ENCODE measurements at places on chromosomes 16 and 17. TPM values are rescaled to one million over a fixed set of nuclear protein-coding genes. Genes with fewer than 3 reads are reported as not detected.
A peak's percentile ranks its signal among the peaks of the same experiment; 100 is the strongest.

DNA sequence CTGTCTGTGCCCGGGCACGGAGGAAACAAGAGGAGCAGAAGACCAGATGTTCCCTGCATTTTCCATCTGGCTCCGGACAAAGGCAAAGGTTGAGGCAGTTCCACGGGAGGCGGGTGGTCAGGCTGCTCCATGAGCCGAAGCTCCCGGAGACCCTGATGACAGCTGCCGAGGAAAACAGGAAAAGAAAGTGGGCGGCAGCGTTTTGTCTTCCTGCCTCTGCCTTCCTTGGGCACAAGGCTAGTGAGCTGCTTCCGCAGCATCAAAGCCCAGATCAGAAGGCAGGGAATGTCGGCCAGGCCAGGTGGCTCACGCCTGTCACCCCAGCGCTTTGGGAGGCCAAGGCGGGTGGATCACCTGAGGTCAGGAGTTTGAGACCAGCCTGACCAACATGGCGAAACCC is 16.2 kb downstream of the SLC43A2 start:
- H3K4me3 ChIP-seq, result no peak overlapping the region
- no peak overlapping the region for H3K27ac ChIP-seq
- H3K27me3 ChIP-seq, result no peaks in the 10 kb centered on the region
- H3K4me1 ChIP-seq, result peaks cover 11% of the 10 kb centered on the region
- H3K36me3 ChIP-seq, result no peaks in the 10 kb centered on the region
- DNase-seq, result no peak

GRCh38 chr16:90012991-90013745 is 6.1 kb downstream of the DBNDD1 start:
- H3K27ac ChIP-seq, result no peak overlapping the region
- peaks cover 10% of the 10 kb centered on the region for H3K4me1 ChIP-seq
- H3K36me3 ChIP-seq, result no peaks in the 10 kb centered on the region
- no peak overlapping the region for H3K4me3 ChIP-seq
- H3K27me3 ChIP-seq, result peaks cover 16% of the 10 kb centered on the region
- DNase-seq, result no peak

DNA sequence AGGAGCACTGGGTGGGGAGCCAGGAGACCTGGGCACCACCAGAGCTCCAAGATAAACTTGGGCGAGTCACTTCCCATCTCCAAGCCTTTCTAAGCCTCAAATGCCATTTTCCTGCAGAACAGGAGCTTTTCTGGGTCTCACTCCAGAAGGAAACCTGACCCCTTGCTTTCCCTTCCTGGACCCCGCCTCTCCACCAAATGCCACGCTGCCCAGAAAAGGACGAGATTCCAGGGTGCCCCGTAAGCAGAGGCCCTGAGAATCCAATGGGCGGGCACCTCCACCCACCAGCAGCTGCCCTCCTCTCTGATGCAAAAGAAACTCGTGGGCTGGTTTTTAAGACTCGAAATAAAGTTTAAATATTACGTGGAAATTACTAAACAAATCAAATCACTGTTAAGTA is 31.3 kb downstream of the ZNF423 start:
- H3K27me3 ChIP-seq, result no peaks in the 10 kb centered on the region
- H3K4me1 ChIP-seq, result no peaks in the 10 kb centered on the region
- no peak overlapping the region for H3K27ac ChIP-seq
- H3K36me3 ChIP-seq, result no peaks in the 10 kb centered on the region
- no peak overlapping the region for H3K4me3 ChIP-seq
- no peak for DNase-seq

- H3K27ac ChIP-seq, result no peak overlapping the region
- H3K27me3 ChIP-seq, result no peaks in the 10 kb centered on the region
- H3K4me1 ChIP-seq, result no peaks in the 10 kb centered on the region
- DNase-seq, result no peak
- H3K4me3 ChIP-seq, result no peak overlapping the region
Observed at GRCh38 chr17:11589716-11590115, 8.6 kb upstream of the DNAH9 start.

- no peaks in the 10 kb centered on the region for H3K36me3 ChIP-seq
- H3K27ac ChIP-seq, result no peak overlapping the region
- no peak overlapping the region for H3K4me3 ChIP-seq
- no peaks in the 10 kb centered on the region for H3K4me1 ChIP-seq
- DNase-seq, result no peak
- H3K27me3 ChIP-seq, result no peaks in the 10 kb centered on the region
Observed at GRCh38 chr16:8194794-8195193, 395.5 kb downstream of the TMEM114 start.

- H3K4me1 ChIP-seq, result no peaks in the 10 kb centered on the region
- H3K27me3 ChIP-seq, result no peaks in the 10 kb centered on the region
- DNase-seq, result no peak
- no peak overlapping the region for H3K27ac ChIP-seq
- no peak overlapping the region for H3K4me3 ChIP-seq
- no peaks in the 10 kb centered on the region for H3K36me3 ChIP-seq
Observed at GRCh38 chr17:13256545-13256944, 238.7 kb upstream of the ELAC2 start.

- DNase-seq, result peak; percentile 19
- peaks cover 63% of the 10 kb centered on the region for H3K27me3 ChIP-seq
- H3K4me1 ChIP-seq, result peaks cover 21% of the 10 kb centered on the region
- peak overlapping the region; percentile 65 for H3K4me3 ChIP-seq
Observed at GRCh38 chr17:57045868-57046704, 39.0 kb upstream of the AKAP1 start.

- no peak for DNase-seq
- H3K4me3 ChIP-seq, result no peak overlapping the region
Observed at GRCh38 chr17:60752873-60753577, 75.4 kb downstream of the BCAS3 start.

GRCh38 chr16:58472827-58473226 is 27.1 kb upstream of the NDRG4 start:
- peaks cover 24% of the 10 kb centered on the region for H3K27me3 ChIP-seq
- no peaks in the 10 kb centered on the region for H3K4me1 ChIP-seq
- no peaks in the 10 kb centered on the region for H3K36me3 ChIP-seq
- H3K27ac ChIP-seq, result no peak overlapping the region

DNA sequence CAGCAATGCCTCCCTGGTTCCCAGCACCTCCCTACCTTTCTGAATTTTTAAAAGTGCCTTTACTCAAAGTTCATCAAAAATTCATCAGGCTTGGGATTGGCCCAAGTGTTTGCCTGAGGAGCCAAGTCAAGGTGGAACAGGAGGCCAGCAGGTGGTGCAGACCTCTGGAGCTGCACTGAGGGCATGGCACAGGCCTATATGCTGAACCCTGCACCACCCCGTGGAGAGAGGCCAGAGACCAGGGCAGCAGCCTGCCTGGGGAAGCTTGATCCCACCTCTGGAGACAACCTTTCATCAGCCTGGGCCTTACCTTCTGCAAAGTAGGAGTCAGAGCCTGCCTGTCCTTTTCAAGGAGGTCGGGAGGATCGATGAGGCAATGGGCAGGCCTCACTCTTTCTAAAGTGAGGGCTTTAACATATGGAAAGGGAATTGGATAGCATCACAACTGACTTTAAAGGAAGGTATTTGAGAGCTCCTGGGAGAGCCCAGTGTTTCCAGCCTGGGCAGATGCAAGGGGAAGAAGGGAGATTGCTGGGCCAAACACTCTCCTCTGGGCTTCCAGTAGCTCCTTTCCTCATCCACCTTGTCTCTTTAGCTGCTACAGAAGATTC is 31.8 kb upstream of the TMEM132E start:
- H3K4me1 ChIP-seq, result no peaks in the 10 kb centered on the region
- H3K4me3 ChIP-seq, result no peak overlapping the region
- no peak for DNase-seq
- H3K27me3 ChIP-seq, result peaks cover 19% of the 10 kb centered on the region
- H3K36me3 ChIP-seq, result no peaks in the 10 kb centered on the region
- H3K27ac ChIP-seq, result no peak overlapping the region

DNA sequence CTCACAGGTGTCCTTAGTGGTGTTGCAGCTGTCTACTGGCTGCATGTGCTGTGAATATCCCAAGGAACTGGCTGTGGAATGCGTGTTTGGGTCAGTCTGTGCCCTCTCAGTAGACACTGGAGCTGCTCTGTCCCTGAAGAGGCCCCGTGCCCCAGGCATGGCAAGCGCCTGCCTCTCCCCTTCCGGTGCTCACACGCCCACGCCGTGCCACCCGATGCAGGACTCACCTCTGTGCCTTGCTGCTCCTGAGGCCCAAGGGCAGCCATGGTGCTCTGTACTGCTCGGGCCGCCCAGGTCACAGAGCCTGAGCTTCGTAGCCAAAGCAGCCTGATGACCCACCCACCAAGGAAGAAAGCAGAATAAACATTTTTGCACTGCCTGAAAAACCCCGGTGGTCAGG is 10.0 kb downstream of the RGS11 start:
- H3K4me3 ChIP-seq, result no peak overlapping the region
- H3K27ac ChIP-seq, result no peak overlapping the region
- H3K4me1 ChIP-seq, result no peaks in the 10 kb centered on the region
- H3K27me3 ChIP-seq, result no peaks in the 10 kb centered on the region
- H3K36me3 ChIP-seq, result peaks cover 2% of the 10 kb centered on the region
- no peak for DNase-seq

- H3K4me1 ChIP-seq, result peaks cover under 1% of the 10 kb centered on the region
- DNase-seq, result no peak
- H3K27me3 ChIP-seq, result peaks cover 11% of the 10 kb centered on the region
- no peaks in the 10 kb centered on the region for H3K36me3 ChIP-seq
Observed at GRCh38 chr16:48478393-48478792, 93.2 kb upstream of the SIAH1 start.

DNA sequence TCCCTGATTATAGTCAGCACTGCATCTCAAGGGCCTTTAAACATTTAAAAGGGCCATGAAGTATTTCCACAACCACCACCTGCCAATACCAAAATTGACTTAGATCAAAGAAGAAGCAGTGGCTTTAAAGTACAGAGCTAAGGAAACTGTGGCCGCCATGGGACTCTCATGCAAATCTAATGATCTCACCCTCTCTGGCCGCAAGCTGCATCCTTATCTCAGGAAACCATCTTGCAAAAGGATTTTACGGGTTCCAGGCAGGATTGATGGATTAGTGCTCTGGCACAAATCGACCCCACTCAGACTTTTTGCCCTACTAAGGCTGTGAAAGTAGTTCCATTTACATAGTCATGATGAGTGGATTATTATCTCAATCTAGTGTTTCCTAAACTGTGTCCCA is 22.6 kb downstream of the CDRT4 start:
- H3K27me3 ChIP-seq, result no peaks in the 10 kb centered on the region
- H3K27ac ChIP-seq, result no peak overlapping the region
- no peaks in the 10 kb centered on the region for H3K4me1 ChIP-seq
- H3K4me3 ChIP-seq, result no peak overlapping the region
- DNase-seq, result no peak
- H3K36me3 ChIP-seq, result peaks cover 8% of the 10 kb centered on the region

GRCh38 chr17:37384560-37385149 is 8.9 kb downstream of the C17orf78 start:
- no peaks in the 10 kb centered on the region for H3K36me3 ChIP-seq
- no peak overlapping the region for H3K4me3 ChIP-seq

DNA sequence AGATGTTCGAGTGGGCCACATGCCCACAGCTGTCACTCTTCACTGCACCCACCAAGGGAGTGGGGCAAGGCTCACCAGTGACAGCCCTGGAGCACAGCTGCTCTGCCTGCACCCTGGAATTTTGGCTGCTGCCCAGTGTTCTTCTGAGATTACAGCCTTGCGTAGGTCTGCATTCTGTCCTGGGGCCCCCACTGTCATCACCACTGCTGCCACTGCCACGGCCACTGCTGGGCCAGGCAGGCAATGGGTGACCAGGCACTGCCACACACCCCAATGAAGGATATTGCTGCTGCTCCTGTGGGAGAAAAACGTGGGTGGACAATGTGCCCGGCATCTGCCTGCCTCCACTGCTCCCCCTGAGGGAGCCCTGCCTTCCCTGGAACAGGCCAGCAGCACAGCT is 1717.0 kb downstream of the TP53TG3F start:
- no peaks in the 10 kb centered on the region for H3K27me3 ChIP-seq
- no peak overlapping the region for H3K4me3 ChIP-seq
- no peaks in the 10 kb centered on the region for H3K36me3 ChIP-seq
- DNase-seq, result no peak

DNA sequence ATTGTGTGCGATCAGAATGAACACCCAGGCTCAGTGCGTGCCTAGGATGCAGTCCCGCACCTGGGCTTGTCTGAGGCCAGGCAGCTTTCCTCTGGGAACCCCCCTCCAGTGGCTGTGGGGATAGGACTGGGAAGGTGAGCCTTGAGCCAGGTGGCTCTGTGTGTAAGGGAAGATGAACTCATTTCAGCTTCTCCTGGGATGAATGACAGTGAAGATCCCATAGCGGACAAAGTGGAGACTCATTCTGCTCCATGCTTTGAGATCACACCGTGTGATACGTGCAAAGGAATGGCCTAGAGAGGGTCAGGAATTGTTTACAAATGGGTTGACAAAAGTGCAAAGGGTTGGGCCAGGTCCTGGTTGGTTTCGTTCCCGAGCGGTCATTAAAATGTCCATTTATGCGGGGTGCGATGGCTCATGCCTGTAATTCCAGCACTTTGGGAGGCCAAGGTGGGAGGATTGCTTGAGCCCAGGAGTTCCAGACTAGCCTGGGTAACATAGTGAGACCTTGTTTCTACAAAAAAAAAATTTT is 15.8 kb downstream of the GPRC5C start:
- no peaks in the 10 kb centered on the region for H3K36me3 ChIP-seq
- H3K4me3 ChIP-seq, result no peak overlapping the region
- no peak for DNase-seq
- peaks cover 7% of the 10 kb centered on the region for H3K27me3 ChIP-seq

DNA sequence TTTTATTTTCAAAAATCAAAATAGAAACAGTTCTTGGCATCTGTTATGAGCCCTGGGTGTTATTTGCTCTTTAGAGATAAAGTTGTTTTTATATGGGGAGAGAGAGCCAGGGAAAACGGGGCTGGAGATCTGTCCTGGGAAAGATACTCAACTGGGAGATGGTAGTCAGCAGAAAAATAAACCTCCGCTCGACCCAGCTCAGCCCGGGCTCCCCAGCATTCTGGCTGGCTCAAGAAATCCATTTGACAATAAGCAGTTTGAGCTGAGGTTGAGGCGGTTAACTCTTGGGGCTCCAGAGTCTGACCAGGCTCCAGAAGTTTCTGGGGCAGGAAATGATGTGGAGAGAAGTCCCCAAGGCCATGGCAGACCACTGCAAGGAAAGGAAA is 151.9 kb downstream of the IRX5 start:
- no peaks in the 10 kb centered on the region for H3K4me1 ChIP-seq
- no peaks in the 10 kb centered on the region for H3K36me3 ChIP-seq
- no peak overlapping the region for H3K27ac ChIP-seq
- DNase-seq, result no peak

DNA sequence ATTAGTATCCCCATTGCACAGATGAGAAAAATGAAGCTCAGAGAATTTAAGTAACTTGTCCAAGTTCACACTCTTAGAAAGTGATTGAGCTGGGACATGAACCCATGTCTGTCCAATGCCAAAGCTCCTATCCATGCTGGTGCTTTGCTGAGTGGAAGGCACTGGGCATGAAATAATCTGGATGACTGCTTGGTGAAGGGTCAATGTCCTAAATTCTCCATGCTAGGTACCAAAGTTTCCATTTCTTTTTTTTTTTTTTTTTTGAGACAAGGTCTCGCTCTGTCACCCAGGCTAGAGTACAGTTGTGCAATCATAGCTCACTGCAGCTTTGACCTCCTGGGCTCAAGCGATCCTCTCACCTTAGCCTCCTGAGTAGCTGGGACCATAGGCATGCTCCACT is 153.6 kb upstream of the ERCC4 start:
- no peaks in the 10 kb centered on the region for H3K27me3 ChIP-seq
- no peak overlapping the region for H3K27ac ChIP-seq
- no peaks in the 10 kb centered on the region for H3K36me3 ChIP-seq

MYO15A gene
- total RNA-seq, result 0.64 TPM

PRR29 gene
- total RNA-seq, result 0.18 TPM

NPIPB9 gene
- total RNA-seq, result 4.0 TPM

NPIPA8 gene
- 0.91 TPM for total RNA-seq

CD79B gene
- 33.2 TPM for total RNA-seq

ADAP2 gene
- 2.0 TPM for total RNA-seq

ASPA gene
- total RNA-seq, result not detected

OR3A2 gene
- total RNA-seq, result 0.46 TPM

PLXDC1 gene
- 1.0 TPM for total RNA-seq
